Activated CD4-positive, alpha-beta memory T cell treated with anti-CD3 and anti-CD28 coated beads, Interleukin-2, amount 10 ng/mL, durations not matched to agents 7 days and 5 days (primary cell): ENCODE measurements at places on chromosomes 4 and X. TPM values are rescaled to one million over a fixed set of nuclear protein-coding genes. Genes with fewer than 3 reads are reported as not detected.

GRCh38 chr4:40576651-40577480, 52.8 kb downstream of the RBM47 start:
- no peak for DNase-seq

DNA sequence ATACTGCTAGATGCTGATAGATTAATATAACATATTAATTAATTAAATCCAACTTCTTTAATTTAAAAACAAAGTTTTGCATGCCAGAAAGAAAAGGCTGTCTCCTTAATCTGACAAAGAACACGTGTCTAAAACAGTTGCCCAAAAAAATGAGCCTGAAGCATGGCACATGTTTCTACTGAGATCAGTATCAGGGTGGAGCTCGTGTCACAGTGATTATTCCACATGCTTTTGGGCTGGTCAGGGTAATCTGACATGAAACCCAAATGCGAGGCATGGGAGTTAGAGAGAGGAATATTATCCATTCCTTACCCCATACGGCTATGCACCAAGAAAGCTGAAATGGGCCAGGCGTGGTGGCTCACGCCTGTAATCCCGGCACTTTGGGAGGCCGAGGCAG, 79.4 kb upstream of the ADRA2C start:
- no peak for DNase-seq

GRCh38 chr4:35965300-35965699, 279.0 kb downstream of the ARAP2 start:
- no peak for DNase-seq

DNA sequence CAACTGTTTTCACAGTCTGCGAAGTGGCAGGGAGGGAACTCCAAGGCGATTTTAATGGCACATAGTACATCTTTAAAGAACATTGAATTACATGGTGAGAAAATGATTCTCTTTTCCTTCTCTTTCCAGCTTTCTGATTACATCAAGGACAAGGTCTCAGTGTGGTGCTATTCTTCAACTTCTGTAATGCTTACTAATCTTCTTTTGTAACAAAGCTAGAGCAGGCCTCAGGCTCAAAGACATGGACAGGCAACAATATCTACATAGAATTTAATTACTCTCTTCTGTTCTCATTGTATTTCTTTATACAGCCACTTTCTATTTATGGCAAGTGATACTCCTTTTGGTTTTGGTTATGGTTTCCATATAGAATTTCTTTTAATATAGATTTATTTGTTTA, 48.4 kb downstream of the RTL5 start:
- DNase-seq, result no peak

- no peak for DNase-seq
Observed at GRCh38 chrX:7706032-7706431, 136.9 kb upstream of the VCX start.

GRCh38 chr4:54802336-54802735, 144.6 kb downstream of the KIT start:
- no peak for DNase-seq

DNA sequence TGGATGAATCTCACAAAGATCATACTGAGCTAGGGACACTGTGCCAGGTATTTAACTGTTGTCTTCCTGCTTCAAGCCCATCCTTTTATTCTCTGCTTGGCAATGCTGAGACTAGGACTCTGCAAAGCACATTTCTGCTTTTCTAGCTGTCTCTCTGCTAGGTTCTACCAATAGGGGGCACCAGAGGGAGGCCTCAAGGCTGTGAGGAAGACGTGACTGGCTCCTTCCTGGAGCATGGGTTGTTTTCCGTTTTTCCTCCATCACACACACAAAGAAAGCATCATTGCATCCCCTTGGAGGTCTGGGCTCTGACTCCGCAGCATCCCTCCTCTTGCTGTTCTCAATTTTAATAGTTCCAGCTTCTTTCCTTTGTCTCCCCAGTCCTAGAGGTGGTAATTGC, 10.9 kb upstream of the DCTD start:
- no peak for DNase-seq

- peak; percentile 26 for DNase-seq
Observed at GRCh38 chrX:152989292-152989658, 4.6 kb downstream of the PNMA5 start.

- DNase-seq, result no peak
Observed at GRCh38 chr4:7210824-7211223, 18.5 kb downstream of the SORCS2 start.

DNA sequence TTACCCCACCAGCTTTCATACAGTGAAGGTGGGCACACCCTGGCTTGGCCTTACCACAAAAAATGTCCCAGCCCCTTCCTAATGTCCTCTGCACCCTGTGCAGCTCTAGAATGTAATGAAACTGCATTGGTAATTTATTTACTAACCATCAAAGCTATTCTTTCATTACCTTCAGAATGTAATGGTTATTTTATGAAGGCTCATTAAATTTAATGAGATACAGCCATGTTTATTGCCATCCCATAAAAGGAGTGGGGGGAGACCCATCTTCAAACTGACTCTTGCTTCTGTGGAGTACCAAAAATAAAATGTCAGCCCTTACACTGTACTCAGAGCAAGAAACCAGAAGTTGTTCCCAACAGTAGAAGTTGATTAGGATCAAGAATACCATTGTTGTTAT, 25.0 kb downstream of the NKX6-1 start:
- DNase-seq, result no peak

DNA sequence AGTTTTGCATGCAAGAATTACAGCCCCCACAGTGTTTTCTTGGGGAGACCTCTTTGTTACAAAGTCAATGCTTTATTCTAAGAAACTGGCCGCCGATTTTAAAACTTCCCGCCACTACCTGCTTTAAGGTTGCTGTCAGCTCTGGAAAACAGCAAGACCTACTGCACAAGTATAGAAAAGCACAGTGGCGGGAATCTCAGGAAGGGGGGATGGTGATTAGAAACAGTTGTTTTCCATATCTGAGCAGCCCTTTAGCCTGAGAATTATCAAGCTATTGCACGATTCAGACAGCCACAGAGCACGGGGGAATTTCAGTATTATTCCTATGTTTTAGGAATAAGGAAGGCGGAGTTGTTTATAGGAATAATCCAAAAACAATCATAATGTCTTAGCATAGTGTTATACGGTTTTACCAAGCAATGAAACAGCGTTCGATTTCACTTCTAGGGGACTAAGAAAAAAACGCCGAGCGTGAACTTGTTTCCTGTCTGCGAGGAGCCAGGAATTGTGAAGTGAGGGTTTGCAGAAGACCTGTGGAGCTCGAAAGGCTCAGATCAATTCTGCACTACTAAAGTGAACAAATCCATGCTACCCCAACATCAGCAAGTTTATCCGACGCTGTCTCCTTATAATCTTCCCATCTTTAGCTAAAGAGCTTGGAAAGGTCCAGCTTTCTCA, 81.3 kb downstream of the HMGN5 start:
- no peak for DNase-seq

The F8A2 gene
- total RNA-seq, result not detected

The DNAAF6 gene
- total RNA-seq, result not detected

The RAB39B gene
- total RNA-seq, result 13.6 TPM
